ENCODE measurements at places on chromosomes 16 and 17.

DNA sequence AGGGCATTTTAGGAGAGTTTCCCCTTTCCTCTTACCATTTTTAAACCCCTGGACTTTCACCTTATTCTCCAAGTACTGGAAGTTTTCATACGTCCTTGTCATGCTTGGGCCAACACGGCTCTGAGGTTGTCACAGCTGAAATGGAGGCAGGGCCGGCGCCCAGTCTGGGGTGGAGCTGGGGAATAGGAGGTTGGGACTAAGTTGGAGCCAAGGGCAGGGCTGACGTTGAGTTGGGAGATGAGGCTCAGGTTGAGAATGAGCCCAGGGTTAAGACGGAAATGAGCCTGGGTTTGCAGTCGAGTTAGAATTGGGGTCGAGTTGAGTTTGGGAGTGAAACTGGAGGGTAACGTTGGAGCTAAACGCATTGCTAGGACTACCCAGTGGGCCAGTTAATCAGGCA is 1.3 kb downstream of the CLEC10A start:
- no peak for DNase-seq

- DNase-seq: no peak
Observed at GRCh38 chr17:73391331-73392265, 79.8 kb upstream of the CDC42EP4 start.

- no peak for DNase-seq
Observed at GRCh38 chr16:777826-778225, 10.4 kb downstream of the RPUSD1 start.

GRCh38 chr17:61291451-61292285 is 108.0 kb upstream of the TBX2 start:
- no peak for DNase-seq

GRCh38 chr17:42618442-42619150 is 9.1 kb downstream of the TUBG1 start:
- peak; percentile 52 for DNase-seq

- peak; percentile 65 for DNase-seq
Observed at GRCh38 chr16:28974007-28974436, 556 bp upstream of the SPNS1 start.

Data from colonic mucosa (tissue), 4 donors.